Breast epithelium (tissue), 4 donors: ENCODE measurements at places on chromosomes 2 and 18. TPM values are rescaled to one million over a fixed set of nuclear protein-coding genes. Genes with fewer than 3 reads are reported as not detected.

Gene FSHR
- not detected for total RNA-seq

Gene NAT8
- total RNA-seq = not detected

Gene RAD51AP2
- total RNA-seq = under 0.01 TPM

DNA sequence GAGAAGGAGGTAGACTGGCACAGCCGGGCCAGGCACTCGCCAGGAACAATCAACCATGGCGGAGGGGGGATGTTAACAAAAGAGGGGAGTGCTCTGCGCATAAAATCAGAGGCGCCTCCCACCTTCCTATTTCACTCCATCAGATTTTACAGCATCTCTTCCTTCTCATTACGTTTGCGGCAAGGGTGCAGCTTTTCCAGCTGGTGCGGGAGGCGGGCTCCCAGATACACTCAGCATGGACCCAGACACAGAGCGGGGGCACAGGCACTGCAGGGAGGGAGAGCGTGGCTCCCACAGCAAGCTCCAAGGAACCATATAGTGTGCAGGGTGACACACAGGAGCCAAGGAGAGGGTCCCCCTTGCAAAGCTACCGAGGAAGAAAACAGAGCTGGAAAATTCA lies 176.3 kb downstream of the EIPR1 start:
- H3K36me3 ChIP-seq = no peaks in the 10 kb centered on the region
- no peaks in the 10 kb centered on the region for H3K27me3 ChIP-seq
- no peak overlapping the region for H3K4me3 ChIP-seq
- H3K4me1 ChIP-seq = no peaks in the 10 kb centered on the region
- no peak for DNase-seq
- H3K27ac ChIP-seq = no peak overlapping the region

- no peaks in the 10 kb centered on the region for H3K36me3 ChIP-seq
- H3K27me3 ChIP-seq = peaks cover 15% of the 10 kb centered on the region
- DNase-seq = no peak
- no peaks in the 10 kb centered on the region for H3K4me1 ChIP-seq
- H3K4me3 ChIP-seq = no peak overlapping the region
These were observed 67.1 kb downstream of the MARCO start for GRCh38 chr2:119009110-119009509.
